ENCODE measurements at places on chromosomes 13 and 19. TPM values are rescaled to one million over a fixed set of nuclear protein-coding genes. Genes with fewer than 3 reads are reported as not detected.

Gene PSG1
- not detected for total RNA-seq

DNA sequence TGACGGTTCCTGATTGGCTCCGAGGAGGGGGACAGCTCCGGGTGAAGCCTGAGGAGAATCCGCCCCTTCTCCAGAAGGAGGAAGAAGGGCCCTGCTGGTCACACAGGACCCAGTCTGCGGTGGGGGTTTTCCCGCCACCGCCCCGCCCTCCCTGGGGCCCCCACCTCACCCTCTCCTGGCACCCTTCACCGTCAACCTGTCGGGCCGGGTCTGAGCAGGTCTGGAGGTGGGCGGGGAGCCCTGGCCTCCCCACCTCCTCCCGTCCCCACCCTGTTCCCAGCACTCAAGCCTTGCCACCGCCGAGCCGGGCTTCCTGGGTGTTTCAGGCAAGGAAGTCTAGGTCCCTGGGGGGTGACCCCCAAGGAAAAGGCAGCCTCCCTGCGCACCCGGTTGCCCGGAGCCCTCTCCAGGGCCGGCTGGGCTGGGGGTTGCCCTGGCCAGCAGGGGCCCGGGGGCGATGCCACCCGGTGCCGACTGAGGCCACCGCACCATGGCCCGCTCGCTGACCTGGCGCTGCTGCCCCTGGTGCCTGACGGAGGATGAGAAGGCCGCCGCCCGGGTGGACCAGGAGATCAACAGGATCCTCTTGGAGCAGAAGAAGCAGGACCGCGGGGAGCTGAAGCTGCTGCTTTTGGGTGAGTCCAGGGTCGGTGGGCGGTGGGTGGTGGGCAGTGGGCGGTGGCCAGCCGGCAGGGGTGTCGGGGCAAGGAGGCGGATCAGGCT lies at the start of gene GNA15:
GNA15 (plus strand) TSS at position 73 of the 723 bp plus-strand sequence; CDS start at position 491, 418 bp downstream.
- H3K4me1 ChIP-seq, result peaks cover 63% of the 10 kb centered on the region
- H3K27me3 ChIP-seq, result no peaks in the 10 kb centered on the region
- peak within 1 kb of the TSS; percentile 25 for H3K4me3 ChIP-seq
- peak within 1 kb of the TSS; percentile 89 for H3K27ac ChIP-seq

DNA sequence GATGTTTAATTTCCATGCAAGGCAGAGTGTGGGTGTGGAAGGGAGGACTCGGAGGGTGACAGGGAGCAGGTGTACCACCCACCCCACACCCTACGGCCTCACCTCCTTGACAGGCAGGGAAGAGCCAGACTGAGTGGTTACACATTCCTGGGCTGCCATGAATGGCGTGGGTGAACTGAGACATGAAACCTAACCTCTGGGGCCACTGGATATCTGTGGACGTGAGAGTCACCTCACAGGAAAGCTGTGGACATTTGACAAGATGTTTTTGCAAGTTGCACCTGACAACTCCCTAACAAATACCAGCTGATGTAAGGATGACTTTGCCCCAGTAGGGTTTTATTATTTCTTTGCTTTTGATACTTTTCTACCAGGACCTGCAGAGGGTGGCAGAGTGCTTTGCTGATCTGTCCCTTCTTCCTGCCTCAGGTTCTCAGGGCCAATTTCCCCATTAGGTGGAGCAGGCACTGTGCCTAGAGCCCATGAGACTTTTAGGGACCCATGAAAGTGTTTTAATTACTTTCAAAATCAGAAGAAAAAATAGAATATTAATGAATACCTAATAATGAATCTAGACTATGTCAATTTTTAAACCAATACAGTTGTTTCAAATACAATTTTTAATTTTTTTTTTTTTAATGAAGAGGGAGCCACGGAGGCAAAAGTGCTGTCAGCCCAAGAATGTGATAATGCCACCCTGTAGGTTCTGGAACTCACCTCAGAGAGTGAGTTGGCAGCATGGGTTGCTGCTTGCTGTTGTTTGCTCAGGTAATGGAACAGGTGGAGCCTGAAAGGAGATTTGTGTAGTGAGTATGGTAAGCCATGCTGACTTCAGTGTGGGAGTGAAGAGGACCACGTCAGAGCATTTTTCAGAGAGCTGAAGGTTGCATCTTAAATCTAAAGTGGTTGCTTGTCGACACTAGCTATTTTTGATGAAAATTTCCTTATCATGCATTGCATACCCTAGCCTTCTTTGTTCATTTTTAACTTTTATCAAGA lies 58.0 kb upstream of the CYSLTR2 start:
- H3K27ac ChIP-seq, result no peak overlapping the region
- no peaks in the 10 kb centered on the region for H3K27me3 ChIP-seq
- no peak overlapping the region for H3K4me3 ChIP-seq
- DNase-seq, result no peak

- H3K4me3 ChIP-seq, result no peak overlapping the region
- H3K27me3 ChIP-seq, result no peaks in the 10 kb centered on the region
- no peak overlapping the region for H3K27ac ChIP-seq
- no peaks in the 10 kb centered on the region for H3K36me3 ChIP-seq
- H3K4me1 ChIP-seq, result peaks cover 3% of the 10 kb centered on the region
Observed at GRCh38 chr13:20778311-20778710, 4.5 kb upstream of the EEF1AKMT1 start.

Gene PRODH2
- not detected for total RNA-seq

- H3K27me3 ChIP-seq, result no peaks in the 10 kb centered on the region
- no peak overlapping the region for H3K27ac ChIP-seq
- no peak for DNase-seq
- no peaks in the 10 kb centered on the region for H3K4me1 ChIP-seq
- no peaks in the 10 kb centered on the region for H3K36me3 ChIP-seq
Observed at GRCh38 chr13:99626461-99627082, 125.3 kb downstream of the TM9SF2 start.

GRCh38 chr19:50189331-50189730 lies 14.1 kb upstream of the MYH14 start:
- no peak overlapping the region for H3K27ac ChIP-seq
- no peak for DNase-seq
- no peaks in the 10 kb centered on the region for H3K36me3 ChIP-seq
- no peak overlapping the region for H3K4me3 ChIP-seq
- H3K4me1 ChIP-seq, result no peaks in the 10 kb centered on the region

GRCh38 chr13:98664924-98665637 lies 87.4 kb downstream of the SLC15A1 start:
- H3K4me1 ChIP-seq, result no peaks in the 10 kb centered on the region
- no peak overlapping the region for H3K4me3 ChIP-seq
- no peak for DNase-seq
- no peaks in the 10 kb centered on the region for H3K27me3 ChIP-seq
- H3K36me3 ChIP-seq, result no peaks in the 10 kb centered on the region

GRCh38 chr13:27028683-27029480 lies 142.7 kb downstream of the USP12 start:
- no peaks in the 10 kb centered on the region for H3K36me3 ChIP-seq
- DNase-seq, result no peak
- no peaks in the 10 kb centered on the region for H3K27me3 ChIP-seq
- no peaks in the 10 kb centered on the region for H3K4me1 ChIP-seq
- no peak overlapping the region for H3K4me3 ChIP-seq

- peaks cover 8% of the 10 kb centered on the region for H3K4me1 ChIP-seq
- H3K27me3 ChIP-seq, result no peaks in the 10 kb centered on the region
- no peak for DNase-seq
- no peak overlapping the region for H3K4me3 ChIP-seq
Observed at GRCh38 chr13:21039097-21039800, 22.1 kb downstream of the LATS2 start.

Gene ONECUT3
- total RNA-seq, result not detected

- H3K27me3 ChIP-seq, result no peaks in the 10 kb centered on the region
- peaks cover 42% of the 10 kb centered on the region for H3K4me1 ChIP-seq
- peak; percentile 83 for DNase-seq
- H3K27ac ChIP-seq, result peak overlapping the region; percentile 84
Observed at GRCh38 chr19:42529248-42529764, 1.0 kb upstream of the CEACAM1 start.

DNA sequence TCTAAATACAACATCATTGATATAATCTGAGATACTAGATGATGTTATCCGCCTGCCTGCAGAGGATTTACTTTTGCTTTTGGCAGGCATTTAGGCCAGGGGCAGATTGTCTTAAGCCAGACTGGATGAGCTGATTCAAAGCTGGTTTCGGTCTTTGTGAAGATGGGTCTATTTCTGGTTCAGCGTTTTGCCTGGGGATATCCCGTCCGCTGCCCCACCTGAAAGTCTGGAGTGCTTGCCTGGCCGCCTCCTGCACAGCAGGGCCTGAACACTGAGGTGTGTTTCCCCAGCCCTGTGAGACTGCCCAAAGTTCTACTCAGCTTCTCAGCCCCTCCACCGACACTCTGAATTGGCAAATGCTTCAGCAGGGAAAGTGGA lies 149.7 kb downstream of the KATNAL1 start:
- no peaks in the 10 kb centered on the region for H3K4me1 ChIP-seq
- no peak overlapping the region for H3K27ac ChIP-seq
- H3K27me3 ChIP-seq, result peaks cover 14% of the 10 kb centered on the region
- DNase-seq, result no peak

DNA sequence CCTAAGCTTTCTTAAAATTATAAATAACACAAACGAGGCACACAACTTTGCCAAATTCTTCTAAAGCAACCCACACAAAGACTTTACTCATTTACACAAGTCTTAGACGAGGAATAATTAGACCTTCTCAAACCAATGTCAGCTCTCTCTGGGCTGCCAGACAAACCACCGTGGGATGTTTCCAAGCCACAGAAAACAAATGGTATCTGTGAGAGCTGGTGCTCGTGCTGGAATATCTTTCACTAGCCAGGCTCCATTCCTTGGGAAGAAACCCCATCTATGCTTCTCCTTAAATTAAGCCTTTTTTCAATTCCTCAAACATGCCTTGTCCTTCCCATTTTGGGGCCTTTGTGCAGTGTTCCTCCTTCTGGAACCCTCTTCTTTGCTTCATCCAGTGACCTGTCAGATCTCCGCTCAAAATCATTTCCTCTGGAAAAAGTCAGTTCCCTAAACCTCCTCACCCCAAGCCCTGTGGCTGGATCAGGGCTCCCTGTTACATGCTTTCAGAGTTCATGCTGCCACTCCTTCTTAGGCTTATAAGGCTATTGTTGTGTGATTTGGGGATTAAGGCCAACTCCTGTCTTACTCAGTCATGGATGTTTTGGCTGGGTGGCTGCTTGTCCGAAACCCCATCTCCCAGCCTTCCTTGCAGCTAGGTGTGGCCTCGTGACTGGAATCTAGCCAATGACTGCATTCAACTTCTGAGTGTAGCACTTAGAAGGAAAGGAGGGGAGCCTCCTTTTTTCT lies 64.2 kb upstream of the GTF2F2 start:
- DNase-seq, result no peak
- H3K4me3 ChIP-seq, result no peak overlapping the region
- H3K4me1 ChIP-seq, result no peaks in the 10 kb centered on the region
- H3K27me3 ChIP-seq, result no peaks in the 10 kb centered on the region

DNA sequence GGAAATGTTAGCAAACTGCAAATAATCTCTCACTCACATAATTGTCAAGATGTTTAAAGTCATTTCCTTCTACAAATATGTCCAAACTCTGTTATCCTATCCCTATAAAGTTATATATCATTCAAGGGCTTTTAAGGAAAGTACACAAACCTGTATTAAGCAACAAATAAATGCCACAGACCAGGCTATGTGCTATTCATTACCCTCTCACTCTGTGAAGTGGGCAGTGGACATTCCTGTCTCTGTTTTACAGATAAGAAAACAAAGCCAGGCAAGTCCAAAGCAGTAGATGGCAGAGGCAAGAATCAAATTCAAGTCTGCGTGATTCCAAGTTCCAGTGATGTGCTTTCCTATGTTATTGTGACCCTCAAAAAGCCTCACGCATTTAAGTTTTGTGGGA lies 140.6 kb downstream of the LHFPL6 start:
- peaks cover 7% of the 10 kb centered on the region for H3K4me1 ChIP-seq
- H3K27me3 ChIP-seq, result no peaks in the 10 kb centered on the region
- DNase-seq, result peak; percentile 31
- H3K4me3 ChIP-seq, result no peak overlapping the region

DNA sequence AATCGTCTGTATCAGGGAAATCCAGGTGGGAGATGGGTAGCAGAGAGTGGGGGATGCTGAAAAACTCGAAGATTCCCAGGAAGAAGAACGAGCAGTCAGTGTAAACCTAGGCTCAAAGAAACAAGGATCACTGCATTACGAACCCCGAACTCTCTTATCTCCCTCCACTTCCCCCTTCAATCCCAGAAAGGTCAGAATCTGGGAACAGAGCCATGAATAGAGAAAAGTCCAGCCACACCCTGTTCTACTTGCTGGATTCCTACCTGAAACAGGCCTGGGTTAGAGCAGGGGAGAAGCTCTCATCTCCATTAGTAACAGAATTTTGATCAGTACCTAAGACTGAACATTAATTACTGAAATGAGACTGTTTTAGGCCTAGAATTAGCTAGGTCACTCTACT lies 24.4 kb downstream of the EPSTI1 start:
- peaks cover 27% of the 10 kb centered on the region for H3K36me3 ChIP-seq
- H3K27ac ChIP-seq, result no peak overlapping the region
- peaks cover 26% of the 10 kb centered on the region for H3K4me1 ChIP-seq
- no peak for DNase-seq
- H3K27me3 ChIP-seq, result no peaks in the 10 kb centered on the region

DNA sequence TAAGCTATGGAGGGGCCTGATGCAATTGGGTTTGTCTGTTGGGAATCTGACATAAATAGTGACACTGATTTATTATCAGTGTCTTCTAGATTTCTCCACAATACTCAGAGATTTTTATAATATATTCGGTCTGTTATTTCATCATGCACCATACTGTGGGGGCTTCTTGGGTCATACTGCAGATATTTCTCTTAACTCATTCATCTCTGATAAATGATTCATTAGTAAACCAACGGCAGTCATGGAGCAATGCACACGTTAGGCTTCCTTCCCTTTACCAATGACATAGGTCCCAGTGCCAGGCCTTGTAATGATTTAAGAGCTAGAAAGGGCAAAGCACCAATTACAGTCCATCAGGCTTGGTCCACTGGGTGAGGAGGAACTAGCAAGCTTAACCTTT lies 53.6 kb downstream of the FAM216B start:
- no peaks in the 10 kb centered on the region for H3K36me3 ChIP-seq
- no peak for DNase-seq
- no peak overlapping the region for H3K27ac ChIP-seq

Gene MCF2L
- 36.0 TPM for total RNA-seq

Data from left lung (tissue), 14 donors.